ENCODE measurements at places on chromosomes 12 and 14.

- peak; percentile 68 for DNase-seq
Measured at GRCh38 chr14:73789989-73790581, 61.5 kb upstream of the PTGR2 start.

- DNase-seq, result no peak
Measured at GRCh38 chr12:66287275-66287674, 15.0 kb upstream of the HELB start.

GRCh38 chr12:56900583-56900982 lies 33.6 kb downstream of the SDR9C7 start:
- DNase-seq, result peak; percentile 67

GRCh38 chr14:44279357-44279756 lies 227.7 kb downstream of the FSCB start:
- DNase-seq, result no peak

DNA sequence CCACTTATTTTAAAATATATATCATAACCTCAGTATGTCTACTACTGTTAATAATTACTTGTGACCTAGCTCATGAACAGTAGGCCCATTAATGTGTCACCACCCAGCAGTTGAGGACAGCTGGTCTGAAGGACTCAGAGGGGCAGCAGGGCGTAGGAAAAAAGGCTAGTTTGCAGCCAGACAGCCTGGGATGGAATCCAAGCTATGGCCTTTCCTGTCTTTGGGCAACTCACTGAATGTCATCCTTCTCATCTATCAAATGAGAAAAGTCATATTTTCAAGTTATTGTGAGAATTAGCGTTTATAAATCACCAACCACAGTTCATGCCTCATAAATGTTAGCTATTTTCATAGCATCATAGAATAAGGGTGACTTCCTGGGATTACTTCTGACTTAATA lies 12.3 kb downstream of the DENND5B start:
- no peak for DNase-seq

DNA sequence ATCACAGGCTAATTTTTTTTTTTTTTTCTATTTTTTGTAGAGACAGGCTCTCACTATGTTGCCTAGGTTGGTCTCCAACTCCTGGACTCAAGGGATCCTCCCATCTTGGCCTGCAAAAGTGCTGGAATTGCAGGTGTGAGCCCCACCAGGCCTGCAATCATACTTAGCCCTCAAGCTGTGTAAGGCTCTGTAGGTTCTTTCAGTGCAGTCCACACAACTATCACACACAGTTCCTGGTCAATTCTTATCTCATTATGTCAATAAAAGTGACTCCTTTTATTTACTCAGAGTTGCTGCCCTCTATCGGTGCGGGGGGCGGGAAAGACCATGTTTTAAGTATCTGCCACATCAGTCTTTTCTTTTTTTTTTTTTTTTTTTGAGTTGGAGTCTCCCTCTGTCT lies 29.0 kb downstream of the SLC2A3 start:
- DNase-seq, result no peak

DNA sequence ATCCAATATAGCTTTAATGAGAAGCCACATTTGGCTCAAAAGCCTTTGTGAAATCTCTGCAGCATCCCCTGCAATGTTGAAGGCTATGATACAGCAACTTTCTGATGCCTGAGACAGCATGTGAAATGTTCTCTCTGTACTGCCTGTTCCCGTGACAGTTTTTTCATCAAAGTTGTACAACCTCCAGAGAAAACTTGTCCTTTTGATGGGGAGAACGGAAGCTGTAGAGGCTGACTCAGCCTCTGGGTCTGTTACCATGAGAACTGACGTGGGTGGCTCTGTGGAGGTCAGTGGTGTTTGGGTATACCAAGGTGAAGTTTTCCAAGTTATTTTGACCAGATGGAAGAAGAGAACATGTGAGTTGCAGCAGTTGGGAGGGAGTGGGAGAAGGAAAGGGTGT lies 17.0 kb downstream of the SLC4A8 start:
- DNase-seq, result no peak

DNA sequence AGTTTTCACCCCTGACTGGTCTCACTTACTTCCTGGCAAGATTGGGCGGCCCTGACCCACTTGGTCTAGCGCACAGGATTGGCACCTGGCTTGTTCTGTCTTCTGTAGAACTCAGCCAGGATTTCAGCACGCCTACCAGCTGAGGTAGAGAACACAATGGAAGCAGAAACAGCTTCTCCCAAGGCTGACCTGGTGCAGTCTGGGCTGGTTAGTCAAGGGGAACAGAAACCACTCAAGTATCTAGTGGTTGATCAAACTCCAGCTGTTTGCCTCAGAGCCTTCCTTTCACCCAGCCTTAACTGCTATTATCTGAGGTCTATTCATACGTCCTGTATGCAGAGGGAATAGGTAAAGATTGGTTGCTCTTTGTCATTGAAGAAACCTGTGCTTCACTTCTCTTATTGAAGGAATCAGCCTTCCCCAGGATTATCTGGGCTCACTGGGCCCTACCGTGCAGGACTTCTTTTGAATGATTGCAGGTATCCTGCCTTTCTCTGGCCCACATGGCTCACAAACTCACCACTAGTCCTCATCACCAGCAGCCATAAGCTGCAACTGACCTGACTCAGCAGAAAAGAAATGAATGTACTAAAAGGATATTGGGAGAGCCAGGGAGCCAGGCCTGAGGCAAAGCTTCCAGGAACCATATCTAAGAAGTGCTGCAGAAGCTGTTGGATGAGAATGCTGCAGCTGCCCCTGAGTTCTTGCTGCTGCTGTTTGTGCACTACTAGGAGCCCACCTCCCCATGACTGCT lies 2.5 kb upstream of the PLEKHD1 start:
- DNase-seq, result no peak

GRCh38 chr12:3398196-3398789 lies 92.7 kb upstream of the PRMT8 start:
- DNase-seq, result no peak

- no peak for DNase-seq
Measured at GRCh38 chr12:80316222-80316621, 127.8 kb upstream of the PTPRQ start.

DNA sequence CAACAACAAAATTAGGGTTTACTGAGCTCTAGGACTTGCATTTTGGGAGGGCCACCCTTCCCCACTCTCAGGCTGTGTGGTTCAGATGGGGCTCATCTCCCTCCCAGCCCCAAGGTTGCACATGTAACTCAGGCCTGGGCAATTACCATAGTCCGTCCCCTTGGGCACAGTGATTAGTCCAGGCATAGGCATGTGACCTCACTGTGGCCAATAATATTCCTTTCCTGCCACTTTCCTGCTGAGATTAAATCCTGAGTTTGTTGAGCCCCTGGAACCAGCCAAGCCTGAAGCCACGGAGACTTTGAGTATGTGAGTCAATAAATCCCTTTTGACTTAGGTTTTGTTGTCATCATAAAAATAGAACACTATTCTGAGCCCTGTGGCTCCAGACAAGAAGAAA lies 113.0 kb downstream of the AACS start:
- DNase-seq, result no peak

DNA sequence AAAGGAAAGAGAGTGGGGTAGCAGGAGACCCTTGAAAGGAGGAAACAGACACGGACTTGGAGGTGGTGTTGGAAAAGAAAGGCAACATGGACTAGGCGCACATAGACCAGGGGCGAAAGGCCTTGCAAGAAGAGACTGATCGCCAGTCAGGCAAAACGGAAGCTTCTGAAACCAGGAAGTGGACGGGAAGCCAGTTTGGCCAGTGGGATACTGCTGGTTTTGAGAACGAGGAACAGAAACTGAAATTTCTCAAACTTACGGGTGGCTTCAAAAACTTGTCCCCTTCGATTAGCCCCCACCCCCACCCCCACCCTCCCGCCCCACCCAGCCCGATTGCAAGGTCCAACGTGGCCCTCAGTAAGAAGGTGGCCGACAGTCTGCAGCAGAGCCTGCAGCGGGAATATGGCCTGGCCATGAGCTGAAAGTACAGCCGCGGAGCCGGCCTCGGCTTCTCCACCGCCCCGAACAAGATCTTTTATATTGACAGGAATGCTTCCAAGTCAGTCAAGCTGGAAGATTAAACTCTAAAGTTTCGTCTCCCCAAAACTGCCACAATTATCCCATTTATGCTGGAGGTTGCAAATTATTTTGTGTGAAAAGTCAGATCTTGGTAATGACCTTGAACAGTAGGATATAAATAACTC lies 364.7 kb downstream of the BCAT1 start:
- no peak for DNase-seq

- no peak for DNase-seq
Measured at GRCh38 chr14:99145307-99145706, 126.7 kb downstream of the BCL11B start.

- no peak for DNase-seq
Measured at GRCh38 chr12:12683136-12683697, 12.8 kb downstream of the GPR19 start.
